SW 1271 (cell line): ENCODE measurements at places on chromosomes 1 and 21.
A peak's percentile ranks its signal among the peaks of the same experiment; 100 is the strongest.

- DNase-seq: no peak
Observed at GRCh38 chr1:153293851-153294250, 18.9 kb downstream of the PGLYRP3 start.

GRCh38 chr1:178870944-178871343 is at the start of gene ANGPTL1:
Gene ANGPTL1, minus strand, starts transcription at chr1:178871077. Its CDS starts 5,301 bp downstream, at chr1:178865776.
- no peak for DNase-seq

DNA sequence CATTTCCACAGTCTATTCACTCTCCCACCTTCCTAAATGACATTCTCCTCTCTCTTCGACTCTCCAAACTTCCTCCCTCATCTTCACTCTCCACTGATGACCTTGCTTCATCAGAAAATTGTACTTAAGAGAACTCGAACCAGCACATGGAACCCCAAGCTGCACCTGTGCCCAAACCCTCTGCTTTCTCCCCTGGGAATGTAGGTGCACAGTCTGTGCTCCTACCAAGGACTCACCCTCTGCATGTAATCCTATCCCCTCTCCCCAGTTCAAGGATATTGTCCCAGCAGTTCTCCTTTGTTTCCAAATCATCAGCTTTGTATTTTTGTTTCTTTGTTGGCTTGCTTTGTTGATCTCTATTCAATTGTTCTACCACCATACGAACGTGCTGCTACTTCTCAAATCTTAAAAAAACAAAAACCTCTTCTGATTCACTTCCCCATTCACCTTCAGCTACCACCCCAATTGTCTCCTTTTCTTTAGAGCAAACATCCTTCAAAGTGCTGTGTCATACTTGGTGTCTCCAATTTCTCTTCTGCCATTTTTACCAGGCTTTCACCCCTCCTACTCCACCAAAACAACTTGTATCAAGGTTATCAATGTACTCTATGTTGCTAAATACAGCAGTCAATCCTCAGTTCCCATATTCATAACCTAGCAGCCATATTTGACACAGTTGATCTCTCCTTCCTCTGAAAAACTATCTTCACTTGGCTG is 26.8 kb downstream of the RAB3B start:
- no peak for DNase-seq

- no peak for DNase-seq
Observed at GRCh38 chr1:11768821-11769220, 6.8 kb downstream of the C1orf167 start.

GRCh38 chr1:222384531-222384930 is 163.4 kb downstream of the HHIPL2 start:
- no peak for DNase-seq

GRCh38 chr1:41762251-41762650 is 156.5 kb downstream of the HIVEP3 start:
- DNase-seq: no peak

DNA sequence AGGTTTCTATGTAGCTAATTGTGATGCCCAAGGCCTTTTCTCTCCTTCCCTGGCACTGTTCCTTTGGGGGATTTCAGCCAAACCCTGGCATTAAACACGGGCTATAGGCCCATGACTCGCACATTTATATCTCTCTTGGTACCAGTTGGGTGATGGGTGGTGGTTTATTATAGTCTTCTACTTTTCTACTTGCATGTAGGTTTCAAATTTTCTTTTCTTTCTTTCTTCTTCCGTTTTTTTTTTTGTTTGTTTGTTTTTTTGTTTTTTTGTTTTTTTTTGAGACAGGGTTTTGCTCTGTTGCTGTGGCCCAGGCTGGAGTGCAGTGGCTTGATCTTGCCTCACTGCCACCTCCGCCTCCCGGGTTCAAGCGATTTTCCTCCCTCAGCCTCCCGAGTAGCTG is 1.1 kb downstream of the IL10RB start:
- DNase-seq: no peak

DNA sequence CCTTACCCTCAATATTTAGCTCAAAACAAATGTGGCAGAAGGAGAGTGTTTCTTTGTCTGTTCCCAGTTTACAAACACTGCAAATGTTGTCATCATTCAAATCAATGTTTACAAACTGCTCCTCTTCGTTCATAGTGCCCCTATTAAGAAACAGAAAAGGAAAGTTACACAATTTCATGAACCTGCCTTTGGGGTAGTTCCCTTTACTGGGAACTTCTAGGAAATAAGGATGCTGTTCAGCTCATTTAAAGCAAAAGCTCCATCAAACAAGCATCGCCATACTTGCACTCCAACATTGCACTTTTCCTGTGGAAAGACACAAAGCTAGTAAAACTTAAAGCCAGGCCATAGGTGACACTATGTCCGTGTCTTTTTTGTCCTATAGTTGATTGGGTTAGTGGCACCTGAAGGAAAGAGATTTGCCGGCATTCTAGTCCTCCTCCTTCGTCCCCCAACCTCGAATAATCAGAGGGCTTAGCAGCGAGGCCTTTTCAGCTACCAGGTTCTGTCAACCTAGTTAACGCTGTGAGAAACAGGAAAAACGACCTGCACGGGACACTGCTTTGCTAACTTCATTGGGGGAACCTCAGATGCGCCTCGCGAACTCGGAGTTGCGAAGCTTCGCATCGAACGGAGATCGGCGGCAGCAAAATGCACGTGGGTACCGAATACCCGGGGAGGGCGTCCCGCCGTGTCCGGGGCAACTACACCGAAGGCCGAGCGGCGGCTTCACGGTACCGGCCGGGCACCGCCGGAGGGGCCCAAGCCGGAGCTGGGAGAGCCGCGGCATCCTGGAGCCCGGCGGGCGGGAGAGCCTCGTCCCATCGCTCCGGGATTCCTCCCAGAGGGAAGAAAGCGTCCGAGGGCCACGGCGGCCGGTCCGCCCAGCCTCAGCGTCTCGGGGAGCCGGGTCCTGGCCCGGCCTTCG is 706 bp downstream of the C21orf91 start:
- no peak for DNase-seq

DNA sequence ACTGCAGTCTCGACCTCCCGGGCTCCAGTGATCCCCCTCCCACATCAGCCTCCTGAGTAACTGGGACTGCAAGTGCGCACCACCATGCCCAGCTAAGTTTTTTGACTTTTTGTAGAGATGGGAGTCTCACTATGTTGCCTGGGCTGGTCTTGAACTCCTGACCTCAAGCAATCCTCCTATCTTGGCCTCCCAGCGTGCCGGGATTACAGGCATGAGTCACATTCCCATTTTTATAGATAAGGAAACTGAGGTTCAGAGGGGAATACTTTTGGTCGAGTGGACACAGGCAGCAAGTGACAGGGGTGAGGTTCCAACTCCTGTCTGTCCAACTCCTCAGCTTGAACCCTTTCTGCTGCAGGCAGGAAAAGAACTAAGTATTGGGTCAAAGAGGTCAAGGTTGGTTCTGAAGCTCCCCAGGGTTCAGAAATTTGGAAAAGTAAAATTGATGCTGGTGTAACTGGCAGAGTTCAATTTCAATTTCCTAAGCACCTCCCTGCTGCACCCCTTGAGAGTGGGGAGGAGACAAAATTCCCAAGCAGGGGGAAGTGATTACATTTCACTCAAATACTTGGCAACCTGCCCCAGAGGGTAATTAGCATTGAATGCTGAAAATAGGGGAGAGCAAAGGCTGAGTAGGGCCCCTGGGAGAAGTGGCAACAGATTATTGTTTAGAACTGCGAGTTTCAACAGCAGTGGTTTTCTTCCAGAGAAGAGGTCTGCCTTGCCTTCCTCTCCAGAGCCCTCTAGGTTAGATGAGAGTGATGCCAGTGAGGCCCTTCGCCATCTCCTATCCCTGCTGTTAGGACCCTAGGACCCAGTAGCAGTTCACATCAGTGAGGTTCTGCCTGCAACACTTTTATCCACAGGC is 17.5 kb upstream of the ALPL start:
- DNase-seq: no peak

GRCh38 chr21:15967661-15968060 is 237.9 kb downstream of the USP25 start:
- DNase-seq: no peak

- DNase-seq: no peak
Observed at GRCh38 chr1:180912801-180913565, at the start of gene KIAA1614. Gene KIAA1614, plus strand, starts transcription at chr1:180912897. Its CDS starts 347 bp downstream, at chr1:180913244.

- DNase-seq: no peak
Observed at GRCh38 chr1:90726425-90726985, 9.4 kb upstream of the BARHL2 start.

DNA sequence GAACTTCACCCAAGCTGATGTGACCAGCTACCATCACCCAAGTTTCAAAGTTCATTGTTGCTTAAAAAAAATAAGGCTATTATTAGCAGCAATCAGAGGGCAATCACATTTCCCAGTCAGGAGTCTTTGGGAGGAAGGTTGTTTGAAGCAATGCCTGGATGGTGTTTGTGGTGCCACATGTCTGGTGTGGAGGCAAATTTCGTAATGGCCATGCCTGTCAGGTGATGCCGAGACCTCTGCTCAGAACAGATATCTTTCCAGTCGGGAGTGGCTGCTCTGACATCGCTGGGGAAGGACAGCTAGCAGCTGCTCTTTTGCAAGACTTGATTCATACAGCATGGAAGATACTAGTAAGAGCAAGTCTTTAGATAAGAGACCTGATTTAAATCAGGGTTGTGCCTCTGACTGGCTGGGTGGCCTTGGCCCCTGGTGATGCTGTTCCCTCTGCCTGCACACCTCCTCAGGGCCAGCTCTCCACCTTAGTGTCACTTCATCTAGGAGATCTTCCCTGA is 187.8 kb upstream of the JUN start:
- no peak for DNase-seq

DNA sequence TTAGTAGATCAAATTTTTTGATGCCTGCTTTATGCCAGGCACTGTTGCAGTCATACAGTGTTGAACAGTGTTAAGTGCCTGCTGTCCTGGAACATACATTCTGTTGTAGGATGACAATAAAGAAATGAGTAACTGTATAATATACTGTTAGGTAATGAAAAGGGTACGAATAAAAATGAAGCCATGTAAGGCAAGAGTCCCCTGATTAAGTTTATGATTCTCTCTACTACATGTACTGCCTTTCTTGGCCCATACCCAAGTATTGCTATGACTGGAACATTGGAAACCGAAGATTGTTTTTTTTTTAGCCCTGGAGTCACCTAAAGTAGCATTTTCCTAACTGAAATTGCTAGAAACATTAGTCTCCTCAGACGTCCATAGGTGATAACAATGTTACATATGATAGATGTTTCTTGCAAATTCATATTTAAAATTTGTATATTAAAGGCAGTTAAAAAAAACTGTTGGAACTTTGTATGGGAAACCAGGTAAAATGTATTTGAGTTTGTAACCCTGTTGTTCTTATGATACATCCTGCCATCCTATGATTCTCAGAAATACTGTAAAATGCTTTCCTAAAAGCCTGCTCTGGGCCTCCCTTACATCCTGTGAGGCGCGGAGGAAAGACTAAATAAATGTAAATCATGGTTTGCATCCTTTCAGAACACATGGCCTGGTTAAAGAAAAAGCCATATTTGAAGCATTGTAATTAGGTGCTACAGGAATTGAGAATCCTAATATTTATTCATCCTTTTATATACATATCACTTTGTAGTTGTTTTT is 5.8 kb downstream of the ATP5PB start:
- DNase-seq: no peak

DNA sequence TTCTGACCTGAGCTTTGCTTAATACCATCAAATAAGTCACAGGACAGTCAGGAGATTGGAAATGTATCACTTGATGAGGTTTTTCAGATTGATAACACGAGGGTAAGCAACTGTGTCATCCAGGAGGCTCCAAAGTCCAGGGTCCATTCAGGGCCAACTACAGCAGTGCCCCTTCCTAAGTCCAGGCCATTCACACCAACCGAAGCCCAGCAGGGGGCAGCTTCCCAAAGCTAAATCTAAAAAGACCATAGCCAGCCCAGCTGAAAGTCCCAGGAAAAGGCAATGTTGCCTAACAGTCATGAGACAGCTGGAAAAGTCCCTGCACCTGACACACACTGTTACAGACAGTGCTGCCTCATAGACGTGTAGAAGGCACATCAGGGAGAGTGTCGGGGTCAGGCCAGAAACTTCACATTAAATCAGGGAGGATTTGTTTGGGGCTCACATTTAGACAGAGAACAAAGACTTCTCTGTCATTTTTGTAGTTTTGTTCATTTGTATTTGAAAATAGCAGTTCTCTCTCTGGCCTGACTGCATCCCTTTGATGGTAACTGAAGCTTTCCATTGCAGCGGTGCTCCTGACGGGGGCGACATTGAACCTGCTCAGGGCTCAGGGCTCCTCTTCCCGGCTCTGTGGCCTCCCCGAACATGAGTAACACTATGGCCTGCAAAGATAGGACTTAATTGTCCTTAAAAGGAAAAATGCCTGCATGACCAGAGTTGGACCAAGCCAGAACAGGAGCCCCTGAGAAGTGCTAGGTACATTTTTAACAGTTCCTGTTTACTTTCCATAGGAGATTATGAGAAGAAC is 200.4 kb downstream of the NRIP1 start:
- DNase-seq: peak; percentile 26

DNA sequence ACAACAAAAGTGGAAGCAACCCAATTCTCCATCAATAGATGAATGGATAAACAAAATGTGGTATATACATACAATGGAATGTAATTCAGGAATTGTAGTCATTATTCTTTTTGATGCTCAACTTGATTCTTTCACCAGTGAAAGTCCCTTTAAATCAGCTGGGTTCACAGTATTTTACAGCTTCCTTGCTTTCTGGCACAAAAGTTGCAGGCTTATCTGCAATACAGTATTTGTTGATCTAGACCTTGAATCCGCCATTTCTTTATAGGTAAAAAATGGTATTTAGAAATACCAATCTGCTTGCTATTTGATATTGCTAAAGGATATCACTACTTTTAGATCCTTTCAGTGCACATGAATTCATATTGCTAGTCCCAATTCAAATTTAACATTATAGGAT is 44.7 kb upstream of the ERO1B start:
- DNase-seq: no peak

DNA sequence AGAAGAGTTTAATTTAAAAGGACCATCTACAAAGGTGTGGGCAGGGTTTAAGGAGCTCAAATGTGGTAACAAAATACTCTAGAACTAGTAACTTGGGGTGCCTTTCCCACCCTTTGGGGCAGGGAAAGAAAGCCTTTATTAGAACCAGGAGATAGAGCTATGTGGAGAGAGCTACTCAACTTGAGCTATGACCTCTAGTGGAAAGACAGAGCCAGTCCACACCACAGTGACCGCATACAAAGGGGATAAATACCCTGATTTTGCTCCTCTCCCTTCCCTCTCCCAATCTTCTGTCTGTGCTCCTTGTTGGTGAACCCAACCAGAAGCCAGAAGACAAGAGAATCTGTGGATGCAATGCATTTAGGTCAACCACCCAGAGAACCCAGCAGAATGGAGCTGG is 54.4 kb upstream of the JAK1 start:
- DNase-seq: no peak

- DNase-seq: no peak
Observed at GRCh38 chr1:229579059-229579673, 20.7 kb upstream of the ABCB10 start.

GRCh38 chr1:156667610-156667967 is 9.6 kb downstream of the NES start:
- no peak for DNase-seq

GRCh38 chr1:107246775-107247345 is 106.0 kb downstream of the NTNG1 start:
- DNase-seq: no peak

DNA sequence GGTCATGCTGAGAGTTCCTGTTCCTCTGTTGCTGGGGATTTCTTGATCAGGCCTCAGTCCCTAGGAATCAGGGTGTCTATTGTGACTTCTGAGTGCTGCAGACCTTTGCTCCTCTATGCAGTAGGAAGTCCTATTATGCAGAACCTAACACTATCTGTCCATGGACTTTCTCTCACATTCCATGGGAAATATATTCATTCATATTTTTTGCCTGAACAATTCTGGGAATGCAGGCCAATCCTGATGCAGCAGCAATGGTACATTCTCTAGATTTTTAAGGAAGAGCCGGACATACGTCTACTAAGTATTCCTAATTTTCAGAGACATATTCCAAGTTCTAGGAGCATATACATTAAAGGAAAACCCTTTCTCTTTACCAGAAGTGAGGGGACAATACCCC is 61.1 kb upstream of the C1orf87 start:
- no peak for DNase-seq
